ENCODE measurements at places on chromosomes 11 and 22.

- no peak for DNase-seq
Measured at GRCh38 chr11:104306862-104307474, 143.0 kb upstream of the PDGFD start.

GRCh38 chr22:25514436-25515180, 49.9 kb upstream of the GRK3 start:
- DNase-seq, result peak; percentile 6

DNA sequence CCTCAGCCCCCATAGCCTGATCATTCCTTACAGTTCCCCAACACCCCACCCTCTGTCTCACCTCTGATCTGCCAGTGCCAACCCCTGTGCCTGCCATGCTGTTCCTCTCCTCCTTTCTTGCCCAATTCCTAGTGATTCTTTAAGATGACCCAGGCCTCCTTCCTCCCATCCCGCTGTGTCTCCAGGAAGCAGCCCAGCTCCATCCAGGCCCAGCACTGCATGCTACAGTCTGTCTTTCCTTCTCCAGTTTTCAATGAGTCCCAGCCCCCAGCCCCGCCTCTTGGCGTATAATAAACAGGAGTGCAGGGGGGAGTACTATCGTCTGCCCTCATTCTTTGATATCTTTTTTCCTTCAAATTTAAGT, 12.3 kb downstream of the LTBP3 start:
- no peak for DNase-seq

- no peak for DNase-seq
Measured at GRCh38 chr11:50188040-50188439, 155.4 kb downstream of the OR4C45 start.

GRCh38 chr11:80424012-80424695, 983.3 kb upstream of the TENM4 start:
- no peak for DNase-seq

GRCh38 chr22:26581026-26581425, 8.9 kb downstream of the TPST2 start:
- no peak for DNase-seq

DNA sequence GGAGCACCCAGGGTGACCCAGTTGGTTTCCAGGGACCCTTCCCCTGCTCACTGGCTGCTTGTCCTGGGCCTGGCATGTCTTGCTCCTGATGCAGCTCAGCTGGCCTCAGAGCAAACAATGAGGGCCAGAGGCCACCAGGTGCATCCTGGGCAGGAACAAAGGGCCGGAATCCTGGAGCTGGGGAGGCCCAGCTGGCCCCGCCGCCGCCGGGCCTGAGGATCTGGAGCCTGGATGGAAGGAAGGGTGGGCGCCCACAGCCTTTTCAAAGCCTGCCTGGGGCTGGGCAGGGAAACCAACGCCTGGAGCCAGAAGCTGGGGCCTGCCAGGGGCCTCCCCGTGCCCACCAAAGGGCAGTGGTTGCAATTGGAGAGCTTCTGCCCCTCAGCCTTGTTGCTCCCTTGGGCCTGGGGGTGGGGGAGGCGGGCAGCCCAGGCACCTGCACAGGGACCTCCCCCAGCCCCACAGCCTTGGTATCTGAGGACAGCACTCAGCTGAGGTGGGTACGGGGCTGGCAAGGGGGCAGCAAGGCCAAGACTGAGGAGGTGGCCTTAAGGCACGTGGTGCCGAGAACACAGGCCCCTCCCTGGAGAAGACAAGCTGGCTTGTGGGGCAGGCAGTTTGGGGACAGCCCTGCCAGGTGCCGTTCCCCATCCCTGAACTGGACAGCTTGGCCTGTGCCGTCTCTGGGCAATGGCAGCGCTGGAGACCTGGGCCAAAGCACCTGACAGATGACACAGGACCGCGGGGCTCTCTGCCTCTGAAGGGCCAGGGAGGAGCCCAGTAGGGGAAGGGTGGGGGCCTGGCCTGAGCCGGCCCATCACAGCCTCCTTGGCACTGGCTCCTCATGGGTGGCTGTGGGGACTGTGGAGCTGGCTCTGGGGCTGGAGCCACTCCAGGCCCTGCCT, 7.1 kb upstream of the ADORA2A start:
- no peak for DNase-seq

DNA sequence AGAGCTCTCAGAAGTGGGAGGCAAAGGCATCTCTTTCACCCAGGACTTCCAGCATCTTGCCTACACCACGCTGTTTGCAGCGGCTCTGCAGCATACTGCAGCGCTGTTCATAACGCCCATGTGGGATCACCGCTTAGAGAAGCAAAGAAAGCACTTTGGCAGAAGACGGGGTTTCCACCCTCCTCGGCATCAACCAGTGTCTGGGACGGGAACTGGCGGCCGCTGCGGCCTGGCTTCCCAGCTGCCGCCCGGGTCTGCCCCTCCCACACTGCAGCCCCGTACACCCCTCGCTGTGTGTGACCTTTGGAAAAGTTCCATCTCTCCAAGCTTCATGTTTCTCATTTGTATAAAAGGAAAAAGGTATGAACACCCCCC, 545 bp upstream of the TIRAP start:
- DNase-seq, result no peak

DNA sequence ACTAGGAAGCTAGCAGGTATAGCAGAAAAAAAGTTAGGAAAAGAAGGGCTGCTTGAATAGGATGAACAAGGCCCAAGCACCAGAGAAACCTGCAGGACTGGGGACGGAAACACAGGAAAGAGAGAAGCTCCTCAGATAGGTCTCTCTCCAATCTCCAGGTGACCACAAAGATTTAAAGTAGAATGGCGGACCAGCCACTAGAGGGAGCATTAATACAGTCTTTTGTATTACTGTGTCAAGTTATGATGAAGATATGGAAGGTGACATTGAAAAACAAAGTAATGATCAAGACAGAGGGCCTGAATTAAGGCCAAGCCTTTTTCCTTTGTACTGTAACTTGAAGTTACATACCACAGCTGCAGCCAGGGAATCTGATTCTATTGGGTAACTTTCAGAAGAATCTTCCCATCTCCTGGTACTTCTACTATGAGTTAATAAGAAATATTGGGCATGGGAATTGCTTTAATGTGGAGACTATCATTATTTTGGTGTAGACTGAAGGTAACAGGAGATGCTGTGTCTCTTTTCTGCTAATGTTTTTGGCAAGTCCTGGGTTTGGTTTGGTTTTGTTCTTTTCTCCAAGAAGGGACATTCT, 33.8 kb downstream of the OR2AG2 start:
- DNase-seq, result peak; percentile 14

DNA sequence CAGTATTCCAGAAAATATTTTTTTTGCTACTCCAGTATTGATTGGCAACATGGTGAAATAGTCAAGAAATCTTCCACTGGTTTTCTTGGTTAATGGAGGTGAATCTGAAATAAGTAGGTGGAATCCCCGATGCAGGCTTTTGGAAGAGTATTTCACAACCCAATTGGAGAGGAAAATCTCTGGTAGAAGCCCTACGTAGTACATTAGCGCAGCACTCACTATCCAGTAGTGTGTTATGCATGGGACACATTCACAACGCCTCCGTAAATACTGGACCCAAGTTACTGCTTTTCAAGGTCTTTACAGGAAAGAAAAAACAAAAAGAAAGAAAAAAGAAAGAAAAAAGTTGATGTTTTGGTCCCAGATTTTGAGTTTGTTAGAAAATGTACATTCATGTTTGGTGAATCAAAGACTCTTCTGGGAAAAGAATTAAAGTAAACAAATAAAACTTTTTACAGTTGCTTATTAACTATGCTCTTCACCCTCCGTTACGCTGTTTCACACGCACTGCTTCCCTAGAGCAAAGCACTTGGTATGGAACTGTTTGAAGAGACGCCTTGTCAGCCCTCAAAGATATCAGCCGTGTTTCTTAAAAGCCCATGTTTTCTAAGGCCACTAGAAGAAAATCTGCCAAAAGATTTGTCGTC, 170.4 kb upstream of the CTSC start:
- no peak for DNase-seq

DNA sequence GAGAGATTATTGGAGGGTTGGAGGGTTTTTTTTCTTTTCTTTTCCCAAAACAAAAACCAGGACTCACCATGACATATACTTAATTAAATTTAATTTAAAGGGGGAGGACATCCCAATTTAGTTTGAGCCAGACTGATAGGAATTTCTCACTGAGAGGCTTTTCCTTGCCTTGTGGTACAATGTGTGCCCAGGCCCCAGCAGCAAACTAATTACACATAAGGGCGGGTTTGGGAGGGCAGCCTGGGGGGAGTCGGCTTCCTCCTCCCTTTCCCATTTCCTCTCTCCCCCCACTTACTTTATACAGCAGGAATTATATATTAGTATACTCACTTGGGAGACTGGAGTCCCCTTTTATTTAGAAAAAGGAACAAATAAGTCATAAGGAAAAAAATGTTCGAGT, 2.9 kb downstream of the TEAD1 start:
- no peak for DNase-seq

DNA sequence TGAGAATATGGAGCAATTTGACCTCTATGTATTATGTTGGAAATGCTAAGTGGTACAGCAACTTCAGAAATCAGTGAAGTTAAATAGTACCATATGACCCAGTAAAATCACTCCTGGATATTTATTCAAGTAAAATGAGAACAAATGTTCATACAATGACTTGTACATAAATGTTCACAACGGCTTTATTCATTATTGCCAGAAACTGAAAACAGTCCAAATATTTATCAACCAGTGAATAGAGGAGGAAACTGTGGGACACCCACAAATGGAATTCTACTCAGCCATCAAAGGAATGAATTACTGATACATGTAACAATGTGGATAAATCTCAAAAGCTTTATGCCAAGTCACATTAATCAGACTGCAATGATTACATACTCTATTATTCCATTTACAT, 416.3 kb downstream of the AASDHPPT start:
- no peak for DNase-seq

DNA sequence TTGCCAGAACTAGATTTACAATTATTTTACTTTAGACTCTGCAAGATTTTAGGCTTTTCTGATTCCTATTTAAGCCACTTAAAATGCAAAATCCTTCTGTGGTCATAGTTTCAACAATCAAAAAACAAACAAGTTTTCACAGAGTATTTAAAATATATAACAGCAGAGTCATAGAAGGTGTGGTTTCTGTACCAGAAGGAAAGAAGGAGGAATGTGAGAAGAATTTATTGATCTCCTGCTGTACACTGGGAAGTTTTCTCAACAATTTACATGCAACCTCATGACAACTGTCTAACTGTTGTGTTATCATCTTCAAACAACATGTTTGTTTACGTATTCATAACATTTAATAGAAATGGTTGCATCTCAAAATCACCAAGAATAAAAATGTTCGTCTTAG, 102.3 kb upstream of the CEP126 start:
- DNase-seq, result no peak

DNA sequence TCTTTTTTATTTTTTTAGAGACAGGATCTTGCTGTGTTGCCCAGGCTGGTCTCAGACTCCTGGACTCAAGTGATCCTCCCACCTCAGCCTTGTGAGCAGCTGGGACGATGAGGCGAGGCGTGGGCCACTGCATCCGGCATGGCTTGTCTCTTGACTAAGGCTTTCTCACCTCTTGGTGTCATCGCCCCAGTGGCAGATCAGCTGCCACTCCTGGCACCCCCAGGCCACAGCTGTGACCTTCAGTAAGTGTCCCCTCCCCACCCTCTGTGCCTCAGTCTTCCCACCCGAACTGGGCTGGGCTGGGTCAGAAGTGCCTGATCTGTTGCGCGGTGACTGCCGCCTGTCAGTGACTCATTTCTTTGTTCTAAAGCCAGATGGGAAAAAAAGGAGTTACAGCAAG, 3.6 kb downstream of the SYNGR1 start:
- DNase-seq, result no peak

GRCh38 chr11:43694477-43694876, 13.9 kb downstream of the HSD17B12 start:
- no peak for DNase-seq

DNA sequence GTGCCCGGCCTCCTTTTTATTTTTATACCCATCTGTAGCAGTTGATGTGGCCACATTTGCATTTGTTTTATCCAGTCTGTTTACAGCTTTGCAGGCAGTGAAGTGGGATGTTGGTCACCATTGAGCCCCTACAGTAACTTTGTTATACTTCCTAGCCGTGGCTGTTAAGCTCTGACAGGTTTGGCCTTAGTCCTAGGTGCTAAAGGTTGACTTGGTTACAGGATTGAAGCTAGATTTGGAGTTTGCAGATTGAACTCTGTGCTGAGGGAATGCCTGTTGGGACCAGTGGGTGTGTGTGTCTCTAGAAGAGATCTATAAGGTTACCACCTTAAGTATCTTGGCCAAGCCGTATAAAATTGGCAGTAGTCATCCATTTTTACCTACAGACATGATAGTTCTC, 91.2 kb downstream of the PPP6R3 start:
- DNase-seq, result no peak

DNA sequence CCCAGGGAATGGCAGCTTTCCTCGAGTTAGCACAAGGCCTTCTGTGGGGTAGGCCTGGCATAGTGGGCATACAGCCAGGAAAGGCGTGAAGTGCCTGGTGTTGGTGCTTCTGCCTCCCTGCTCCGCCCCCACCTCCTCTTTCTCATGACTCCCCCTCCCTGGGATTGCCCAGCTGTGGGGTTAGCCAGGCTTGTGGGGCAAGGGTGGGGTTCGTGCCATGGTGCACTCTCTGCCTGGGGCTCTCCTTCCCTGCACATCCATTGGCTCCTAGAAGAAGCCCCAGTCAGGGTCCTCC, 236.8 kb upstream of the NCAM1 start:
- no peak for DNase-seq

- DNase-seq, result peak; percentile 39
Measured at GRCh38 chr22:37282385-37282677, at the start of gene CYTH4. CYTH4 (plus strand) TSS chr22:37282508; CDS start chr22:37282570, 62 bp downstream.

GRCh38 chr22:36184433-36185025, 17.1 kb downstream of the APOL4 start:
- no peak for DNase-seq

- DNase-seq, result no peak
Measured at GRCh38 chr11:27864091-27864491, 163.8 kb upstream of the BDNF start.

GRCh38 chr22:33743756-33744155, 176.5 kb downstream of the LARGE1 start:
- DNase-seq, result no peak

GRCh38 chr11:61731952-61732675, 20.3 kb upstream of the MYRF start:
- DNase-seq, result no peak

DNA sequence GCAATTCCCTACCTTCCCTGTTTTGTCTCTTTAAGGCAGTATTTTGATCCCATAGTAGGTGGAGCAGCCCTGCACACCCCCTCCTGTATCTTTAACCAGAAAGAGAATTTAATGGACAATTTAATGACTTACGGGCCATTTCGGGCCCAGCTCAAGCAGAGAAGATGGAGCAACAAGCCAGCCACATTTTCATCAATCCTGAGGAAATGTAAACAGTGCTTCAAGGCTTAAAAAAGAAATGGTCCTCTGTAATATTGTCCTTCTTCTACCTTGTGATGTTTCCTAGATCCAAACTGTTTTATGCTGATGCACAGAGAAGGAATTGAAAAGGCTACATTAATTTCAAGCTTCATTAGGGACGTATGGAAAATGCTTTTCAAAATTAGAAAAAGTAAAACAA, 88.6 kb downstream of the MTMR3 start:
- no peak for DNase-seq

GRCh38 chr22:27420817-27421361, 380.7 kb downstream of the MN1 start:
- peak; percentile 41 for DNase-seq

- no peak for DNase-seq
Measured at GRCh38 chr11:82776377-82776776, 42.7 kb upstream of the FAM181B start.

Measured in H54 (cell line).